ENCODE measurements at places on chromosomes 12 and 14. TPM values are rescaled to one million over a fixed set of nuclear protein-coding genes. Genes with fewer than 3 reads are reported as not detected.

FIGNL2 gene
- total RNA-seq, result 0.40 TPM

SRGAP1 gene
- total RNA-seq, result 0.02 TPM

KLHDC1 gene
- 0.98 TPM for total RNA-seq

CRIP1 gene
- total RNA-seq, result 95.7 TPM

RECQL gene
- total RNA-seq, result 81.0 TPM

LHX5 gene
- not detected for total RNA-seq

VRTN gene
- total RNA-seq, result not detected

PLD4 gene
- total RNA-seq, result not detected

UBR7 gene
- 38.5 TPM for total RNA-seq

CFAP54 gene
- total RNA-seq, result 0.38 TPM

ABCC9 gene
- not detected for total RNA-seq

INHBC gene
- total RNA-seq, result not detected

PCK2 gene
- total RNA-seq, result 90.3 TPM

RBMS2 gene
- 2.8 TPM for total RNA-seq

HOXC11 gene
- not detected for total RNA-seq

C12orf54 gene
- total RNA-seq, result not detected

KRT8 gene
- 0.40 TPM for total RNA-seq

OVCH1 gene
- total RNA-seq, result not detected

FANCM gene
- total RNA-seq, result 17.0 TPM

SYNDIG1L gene
- not detected for total RNA-seq

FGF23 gene
- total RNA-seq, result not detected

ACSM4 gene
- total RNA-seq, result not detected

MUCL1 gene
- total RNA-seq, result not detected

Data from activated CD8-positive, alpha-beta T cell treated with anti-CD3 and anti-CD28 coated beads for 36 hours (primary cell).